ENCODE measurements at places on chromosomes 1 and 21. TPM values are rescaled to one million over a fixed set of nuclear protein-coding genes. Genes with fewer than 3 reads are reported as not detected.

DNA sequence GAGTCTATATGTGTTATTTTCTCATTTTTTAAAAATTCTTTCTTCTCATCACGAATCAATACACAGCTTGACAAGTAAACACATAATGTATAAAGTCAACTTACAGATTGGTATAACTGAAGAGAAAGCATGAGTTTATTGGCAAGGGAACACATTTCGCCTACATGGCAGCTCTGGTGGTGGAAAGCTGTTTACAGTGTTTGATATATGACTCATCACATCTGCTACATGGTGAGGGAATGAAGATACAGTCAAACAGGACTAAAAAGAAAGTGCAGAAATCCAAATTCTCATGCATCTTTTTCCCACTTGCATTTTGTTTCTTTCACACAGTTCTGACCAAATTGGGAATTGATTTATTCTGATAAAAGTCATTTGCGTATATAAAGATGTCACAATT, 122.2 kb upstream of the ADGRL4 start:
- no peak overlapping the region for H3K27ac ChIP-seq
- no peaks in the 10 kb centered on the region for H3K4me1 ChIP-seq
- H3K27me3 ChIP-seq: no peaks in the 10 kb centered on the region
- DNase-seq: no peak
- H3K36me3 ChIP-seq: no peaks in the 10 kb centered on the region

- no peak overlapping the region for H3K27ac ChIP-seq
- no peak overlapping the region for H3K4me3 ChIP-seq
- no peaks in the 10 kb centered on the region for H3K36me3 ChIP-seq
- DNase-seq: no peak
- no peaks in the 10 kb centered on the region for H3K4me1 ChIP-seq
- no peaks in the 10 kb centered on the region for H3K27me3 ChIP-seq
Measured at GRCh38 chr1:56032096-56032676, 547.2 kb downstream of the PLPP3 start.

DNA sequence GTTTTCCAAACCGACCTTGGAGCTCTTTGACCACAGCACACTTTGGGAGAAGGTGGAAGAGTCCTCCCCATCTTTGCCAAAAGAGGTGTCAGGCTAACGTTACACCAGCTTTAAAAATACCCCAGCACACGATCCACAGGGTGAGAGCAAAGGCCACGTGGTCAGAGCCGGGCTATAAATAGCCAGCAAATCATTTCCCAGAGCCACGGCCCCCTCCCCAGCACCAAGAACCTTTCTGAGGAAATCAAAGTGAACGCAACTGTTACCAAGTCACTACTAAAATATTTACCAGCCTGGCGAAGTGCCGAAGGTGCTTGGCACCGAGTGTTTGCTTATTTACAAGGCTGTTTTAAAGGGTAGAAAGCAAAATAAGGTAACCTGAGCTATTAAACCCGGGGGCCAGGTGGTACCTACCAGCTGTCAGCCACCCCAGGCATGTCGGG, 72.4 kb downstream of the CASZ1 start:
- no peaks in the 10 kb centered on the region for H3K4me1 ChIP-seq
- DNase-seq: no peak
- H3K27me3 ChIP-seq: no peaks in the 10 kb centered on the region
- no peak overlapping the region for H3K4me3 ChIP-seq
- H3K36me3 ChIP-seq: no peaks in the 10 kb centered on the region
- H3K27ac ChIP-seq: no peak overlapping the region

- no peak overlapping the region for H3K4me3 ChIP-seq
- H3K27ac ChIP-seq: no peak overlapping the region
- DNase-seq: no peak
Measured at GRCh38 chr1:231729544-231729943, 103.0 kb downstream of the DISC1 start.

- H3K36me3 ChIP-seq: no peaks in the 10 kb centered on the region
- no peak overlapping the region for H3K27ac ChIP-seq
- H3K4me1 ChIP-seq: no peaks in the 10 kb centered on the region
- H3K4me3 ChIP-seq: no peak overlapping the region
- no peaks in the 10 kb centered on the region for H3K27me3 ChIP-seq
- DNase-seq: no peak
Measured at GRCh38 chr1:78101514-78101913, 55.7 kb downstream of the GIPC2 start.

DNA sequence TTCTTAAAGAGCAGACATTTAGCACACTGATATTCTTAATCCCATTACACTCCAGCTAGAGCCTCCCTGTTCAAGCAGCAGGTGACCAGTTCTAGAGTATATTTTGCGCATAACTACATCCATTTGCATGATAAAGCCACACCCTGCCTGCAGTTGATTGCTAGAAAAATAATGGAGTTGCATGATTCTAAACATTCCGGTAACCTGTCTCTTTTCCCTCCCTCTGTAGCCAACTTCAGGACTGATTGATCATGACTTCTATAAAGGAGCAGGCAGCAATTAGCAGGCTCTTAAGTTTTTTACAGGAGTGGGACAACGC, 14.9 kb downstream of the ARMH1 start:
- H3K27ac ChIP-seq: no peak overlapping the region
- no peaks in the 10 kb centered on the region for H3K4me1 ChIP-seq
- H3K4me3 ChIP-seq: no peak overlapping the region
- no peaks in the 10 kb centered on the region for H3K27me3 ChIP-seq
- DNase-seq: no peak

- H3K4me1 ChIP-seq: peaks cover 7% of the 10 kb centered on the region
- H3K4me3 ChIP-seq: no peak overlapping the region
- DNase-seq: no peak
Measured at GRCh38 chr1:113940365-113941244, 11.5 kb downstream of the HIPK1 start.

GRCh38 chr1:29169976-29170375, 11.7 kb downstream of the SRSF4 start:
- H3K4me3 ChIP-seq: no peak overlapping the region
- H3K36me3 ChIP-seq: peaks cover 81% of the 10 kb centered on the region
- no peak for DNase-seq
- H3K27ac ChIP-seq: no peak overlapping the region
- peaks cover 9% of the 10 kb centered on the region for H3K4me1 ChIP-seq
- H3K27me3 ChIP-seq: no peaks in the 10 kb centered on the region

- no peaks in the 10 kb centered on the region for H3K4me1 ChIP-seq
- no peak overlapping the region for H3K4me3 ChIP-seq
Measured at GRCh38 chr1:247180581-247180980, 8.8 kb upstream of the ZNF124 start.

SYT14 gene
- 7.1 TPM for total RNA-seq

LCE1D gene
- total RNA-seq: not detected

SIM2 gene
- not detected for total RNA-seq

HLX gene
- total RNA-seq: 5.0 TPM
